ENCODE measurements at places on chromosomes 3 and 15.

GRCh38 chr3:156459434-156459833 lies 95.5 kb downstream of the SSR3 start:
- DNase-seq, result no peak

DNA sequence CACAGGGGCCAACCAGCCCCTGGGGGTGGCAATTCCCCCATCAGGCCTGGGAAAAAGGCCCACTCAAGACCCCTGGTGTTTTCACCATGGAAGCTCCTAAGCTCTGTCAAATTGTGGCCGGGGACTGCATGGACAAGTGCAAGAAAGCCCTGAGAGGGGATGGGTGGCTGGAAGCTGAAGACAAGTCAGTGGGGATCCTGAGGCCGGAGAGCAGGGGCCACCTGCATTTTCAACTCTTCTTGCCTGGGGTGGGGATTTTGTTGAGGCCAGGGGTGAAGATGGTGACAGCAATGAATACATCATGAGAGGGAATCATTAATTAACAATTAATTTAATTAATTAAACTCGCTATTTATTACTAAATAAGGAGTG lies 33.9 kb downstream of the FEM1B start:
- no peak for DNase-seq

- DNase-seq, result no peak
These were observed 1.6 kb upstream of the SIAH2 start for GRCh38 chr3:150764566-150764965.

- DNase-seq, result no peak
These were observed 223.4 kb upstream of the CGNL1 start for GRCh38 chr15:57152666-57153539.

DNA sequence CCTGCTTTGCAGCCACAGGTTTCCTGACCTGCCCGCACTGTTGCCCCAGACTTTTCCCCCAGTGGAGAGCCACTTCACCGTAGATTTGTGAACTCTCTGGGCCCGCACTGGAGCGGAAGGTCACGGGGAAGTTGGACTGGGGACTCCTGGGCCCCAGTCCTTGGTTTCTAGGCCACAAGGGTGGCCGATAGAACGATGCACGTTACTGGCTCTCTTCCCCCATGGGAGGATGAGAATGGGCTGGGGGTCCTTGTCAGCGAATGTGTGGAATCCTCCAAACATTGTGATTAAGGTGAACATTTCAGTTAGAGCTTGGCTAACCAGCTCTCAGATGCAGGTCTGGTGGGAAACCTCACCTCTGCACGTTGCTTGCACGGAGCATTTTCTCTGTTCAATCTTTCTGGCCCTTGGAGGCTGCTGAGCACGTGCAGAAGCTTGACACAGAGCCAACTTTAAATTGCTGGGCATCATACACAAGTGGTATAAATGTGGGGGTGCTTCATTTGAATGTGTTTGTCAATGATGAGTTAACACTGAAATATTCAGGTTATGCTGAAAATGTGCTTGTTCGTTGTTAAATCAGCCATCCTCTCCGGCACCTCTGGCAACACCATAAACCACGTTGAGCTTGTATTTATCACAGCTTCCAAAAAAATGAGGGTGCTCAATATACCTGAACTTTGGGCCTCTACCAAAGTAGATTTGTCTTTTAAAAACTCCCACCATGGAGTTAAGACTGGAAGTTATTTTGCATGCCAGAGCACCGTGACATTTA lies 976 bp downstream of the DIS3L start:
- peak; percentile 13 for DNase-seq
